ENCODE measurements at places on chromosomes 3 and 15.

DNA sequence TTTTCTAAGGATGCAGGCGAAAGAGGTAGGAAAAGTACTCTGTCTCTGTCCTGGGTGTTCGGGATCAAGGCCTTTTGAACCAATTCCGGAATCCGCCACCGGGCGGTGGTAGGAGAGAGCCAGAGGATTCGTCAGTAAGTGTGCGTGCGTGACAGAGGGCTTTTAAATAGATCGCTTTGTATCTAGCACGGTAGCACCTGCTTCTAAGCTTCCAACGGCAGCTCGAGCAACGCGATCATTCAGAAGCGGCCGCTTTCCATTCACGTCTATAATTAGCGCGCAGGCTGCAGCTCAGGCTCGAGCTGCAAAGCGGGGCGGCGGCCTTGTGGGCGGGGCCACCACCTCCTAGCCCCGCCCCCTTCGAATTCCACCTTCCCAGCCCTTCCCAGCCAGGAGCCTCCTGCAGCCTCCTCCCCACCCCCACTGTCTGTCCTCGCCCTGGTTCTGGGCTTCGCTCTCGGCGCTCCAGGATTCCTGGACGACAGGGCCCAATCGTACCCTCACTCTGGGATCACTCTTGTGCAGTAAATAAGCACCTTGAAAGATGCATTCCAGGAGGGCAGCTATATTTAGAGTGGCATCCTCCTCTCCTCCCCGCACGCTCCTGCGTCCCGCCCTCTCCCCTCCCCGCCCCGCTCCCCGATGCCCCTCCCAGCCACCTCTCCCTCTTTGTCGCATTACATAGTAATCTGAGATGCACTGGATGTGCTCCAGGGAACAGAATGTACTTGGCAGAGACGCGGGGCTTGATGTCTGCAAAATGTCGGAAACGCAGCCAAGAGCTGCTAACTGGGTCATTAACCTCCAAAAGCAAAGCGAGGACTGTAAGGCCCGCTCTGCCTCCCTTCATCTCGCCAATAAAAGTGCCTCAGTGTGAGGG is 224.1 kb upstream of the TPRG1 start:
- DNase-seq = no peak

DNA sequence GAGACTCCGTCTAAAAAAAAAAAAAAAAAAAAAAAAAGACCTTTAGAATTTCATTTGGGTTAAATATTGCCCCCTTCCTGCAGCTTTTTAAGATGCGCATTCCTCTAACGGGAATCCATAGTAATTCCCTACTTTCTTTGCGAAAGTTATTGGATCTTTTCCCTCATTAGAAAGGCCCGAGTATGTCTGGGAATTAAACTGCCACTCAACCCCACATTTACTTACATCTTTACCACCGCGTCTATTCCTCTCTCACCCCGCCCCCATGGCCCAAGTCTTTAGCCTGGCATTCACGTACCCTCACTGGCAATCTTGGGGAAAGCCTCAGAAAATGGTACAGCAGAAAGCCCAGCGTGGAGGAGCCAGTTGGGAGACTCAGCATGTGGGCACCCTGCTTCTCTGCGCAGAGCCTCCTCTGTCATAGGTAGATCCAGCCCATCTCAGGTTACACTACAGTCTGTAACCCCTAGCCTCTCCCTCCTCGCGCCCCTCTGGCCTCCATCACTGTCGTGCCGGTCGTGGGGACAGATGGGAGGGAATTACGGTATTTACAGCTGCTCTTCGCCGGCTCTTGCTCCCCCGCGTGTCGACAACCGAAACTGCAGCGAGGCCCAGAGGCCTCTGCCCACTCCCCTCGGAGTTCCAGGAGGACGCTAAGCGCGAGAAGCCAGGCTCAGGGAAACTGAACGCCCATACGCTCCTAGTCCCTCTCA is 6.4 kb upstream of the ANKDD1A start:
- peak; percentile 66 for DNase-seq

- no peak for DNase-seq
These were observed 235.4 kb downstream of the XXYLT1 start for GRCh38 chr3:195035345-195036202.

GRCh38 chr15:51245628-51246027 is 92.8 kb downstream of the CYP19A1 start:
- no peak for DNase-seq

All from activated T-helper 1 cell treated with anti-CD3 and anti-CD28 coated beads, Interleukin-2, amount 50 U/mL, for 16 hours (primary cell).